Activated T-helper 1 cell treated with anti-CD3 and anti-CD28 coated beads, Interleukin-2, amount 50 U/mL, for 16 hours (primary cell): ENCODE measurements at places on chromosomes 6 and 20.

GRCh38 chr6:170132011-170132521 lies 158.8 kb downstream of the DLL1 start:
- DNase-seq: no peak

GRCh38 chr20:56391596-56392131 lies 351 bp downstream of the AURKA start:
- DNase-seq: no peak

GRCh38 chr20:16001286-16001685 lies 572.0 kb downstream of the KIF16B start:
- DNase-seq: no peak

DNA sequence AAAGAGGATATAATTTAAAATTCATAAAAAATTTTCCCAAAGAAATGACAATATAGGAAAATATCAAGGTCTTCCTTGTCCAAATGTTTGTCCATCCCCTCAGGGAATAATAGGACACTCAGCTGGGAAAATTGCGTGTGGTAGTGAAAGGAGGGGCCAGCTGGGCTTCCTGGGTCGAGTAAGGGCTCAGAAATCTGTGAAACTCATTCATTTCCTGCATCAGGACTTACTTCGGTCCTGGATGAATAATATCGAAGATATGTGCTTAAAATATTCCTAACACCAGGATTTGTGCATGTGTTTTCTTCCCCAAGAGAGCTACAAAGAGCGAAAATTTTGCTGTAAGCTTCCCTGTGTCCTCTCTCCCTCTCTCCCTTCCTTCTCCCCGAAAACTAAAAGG lies 118.2 kb upstream of the GJE1 start:
- no peak for DNase-seq

- no peak for DNase-seq
Observed at GRCh38 chr6:141153563-141153962, 979.2 kb upstream of the GJE1 start.

DNA sequence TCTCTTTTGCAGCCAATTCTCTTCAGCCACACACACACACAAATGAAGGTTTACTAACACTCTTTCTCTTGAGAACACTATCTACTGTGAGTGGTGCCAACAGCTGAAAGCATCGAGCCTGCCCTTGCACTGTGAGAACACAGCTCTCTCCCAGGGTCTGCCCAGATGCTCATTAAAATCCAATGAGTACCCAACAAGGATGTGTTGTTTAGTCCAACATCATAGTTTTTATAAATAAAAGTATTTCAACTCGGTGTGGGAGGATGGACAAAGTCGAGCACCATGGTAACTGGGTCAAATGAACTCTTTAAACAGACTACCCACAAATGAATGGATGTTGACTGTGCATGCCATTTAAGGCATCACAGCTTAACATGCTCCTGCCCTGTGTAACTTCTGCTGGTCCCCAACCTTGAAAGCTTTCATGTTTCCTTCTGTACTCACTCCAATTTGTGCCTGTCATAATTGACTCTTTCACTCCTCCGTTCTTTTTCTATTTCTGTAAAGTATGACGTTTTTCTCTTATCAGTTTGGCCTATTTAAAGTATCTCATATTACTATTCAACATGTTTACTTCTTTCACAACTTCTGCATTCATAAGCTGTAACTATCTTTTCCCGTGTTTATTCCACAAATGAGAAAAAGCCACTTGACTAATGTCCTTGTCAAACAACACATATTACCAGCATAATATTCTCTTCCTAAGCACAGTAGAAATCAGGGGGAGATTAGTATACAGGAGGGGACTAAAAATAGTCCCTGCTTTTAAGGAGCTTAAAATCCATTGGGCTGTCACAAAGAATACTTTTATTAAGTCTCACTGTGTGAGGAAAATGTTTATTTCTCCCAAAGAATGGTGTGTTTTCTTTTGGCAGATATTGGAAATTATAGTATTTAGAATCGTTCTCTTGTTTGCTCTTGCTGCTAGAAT lies 215.4 kb downstream of the RFPL4B start:
- no peak for DNase-seq

DNA sequence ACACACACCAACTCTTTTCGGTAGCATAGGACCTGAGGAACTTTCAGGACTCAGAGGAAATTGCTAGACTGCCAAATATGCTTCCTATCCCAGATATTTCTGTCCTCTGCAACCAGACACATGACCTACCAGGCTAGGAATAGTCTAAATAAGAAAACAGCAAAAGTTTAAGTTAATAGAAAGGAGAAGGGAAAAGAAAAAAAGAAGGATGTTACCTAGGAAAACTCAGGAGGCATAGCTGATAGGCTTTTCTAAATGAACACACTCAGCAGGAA lies 74.6 kb downstream of the MAP3K5 start:
- DNase-seq: no peak

- DNase-seq: no peak
Observed at GRCh38 chr6:90497411-90497810, 89.5 kb downstream of the MAP3K7 start.

GRCh38 chr20:1331801-1332453 lies 3.0 kb upstream of the SDCBP2 start:
- no peak for DNase-seq

- peak; percentile 15 for DNase-seq
Observed at GRCh38 chr20:44618318-44618731, 33.2 kb downstream of the ADA start.

- DNase-seq: no peak
Observed at GRCh38 chr6:105815661-105816555, 270.2 kb upstream of the PRDM1 start.

DNA sequence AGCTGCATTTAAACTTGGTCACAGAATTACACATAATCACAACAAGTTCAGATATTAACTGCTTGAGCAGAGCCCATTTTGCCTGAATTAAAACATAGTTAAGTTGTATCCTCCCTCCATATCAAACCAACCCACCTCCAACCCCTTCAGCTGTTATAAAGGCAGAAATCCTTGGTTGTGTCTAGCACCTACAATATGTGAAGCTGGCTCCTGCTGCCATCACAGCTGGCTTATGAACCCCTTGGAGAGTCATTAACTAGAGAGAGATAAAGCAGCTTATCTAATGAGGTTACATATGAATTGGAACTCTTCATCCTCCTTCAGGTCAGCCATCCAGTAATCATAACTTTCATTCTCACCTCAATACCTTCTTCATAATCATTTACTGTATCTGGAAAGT lies 101.8 kb downstream of the EPHA7 start:
- DNase-seq: no peak

- no peak for DNase-seq
Observed at GRCh38 chr20:54266844-54267243, 59.0 kb downstream of the PFDN4 start.
